T-helper 2 cell (primary cell): ENCODE measurements at places on chromosomes 3 and 15.

- no peak for DNase-seq
Observed at GRCh38 chr3:113211330-113212149, at the start of gene BOC. TSS of gene BOC (plus strand) at chr3:113211557. CDS start at chr3:113249803, 38,246 bp downstream.

- DNase-seq: no peak
Observed at GRCh38 chr3:4575381-4575780, 82.2 kb downstream of the ITPR1 start.

- DNase-seq: no peak
Observed at GRCh38 chr15:63509955-63510940, 5.9 kb downstream of the USP3 start.

GRCh38 chr15:91593067-91593466, 260.4 kb upstream of the SLCO3A1 start:
- DNase-seq: no peak

- DNase-seq: no peak
Observed at GRCh38 chr15:100801256-100801900, 78.3 kb upstream of the ALDH1A3 start.
